T47D (cell line): ENCODE measurements at places on chromosomes 4 and X.

GRCh38 chr4:102352781-102353180, 7.5 kb upstream of the SLC39A8 start:
- DNase-seq: no peak

DNA sequence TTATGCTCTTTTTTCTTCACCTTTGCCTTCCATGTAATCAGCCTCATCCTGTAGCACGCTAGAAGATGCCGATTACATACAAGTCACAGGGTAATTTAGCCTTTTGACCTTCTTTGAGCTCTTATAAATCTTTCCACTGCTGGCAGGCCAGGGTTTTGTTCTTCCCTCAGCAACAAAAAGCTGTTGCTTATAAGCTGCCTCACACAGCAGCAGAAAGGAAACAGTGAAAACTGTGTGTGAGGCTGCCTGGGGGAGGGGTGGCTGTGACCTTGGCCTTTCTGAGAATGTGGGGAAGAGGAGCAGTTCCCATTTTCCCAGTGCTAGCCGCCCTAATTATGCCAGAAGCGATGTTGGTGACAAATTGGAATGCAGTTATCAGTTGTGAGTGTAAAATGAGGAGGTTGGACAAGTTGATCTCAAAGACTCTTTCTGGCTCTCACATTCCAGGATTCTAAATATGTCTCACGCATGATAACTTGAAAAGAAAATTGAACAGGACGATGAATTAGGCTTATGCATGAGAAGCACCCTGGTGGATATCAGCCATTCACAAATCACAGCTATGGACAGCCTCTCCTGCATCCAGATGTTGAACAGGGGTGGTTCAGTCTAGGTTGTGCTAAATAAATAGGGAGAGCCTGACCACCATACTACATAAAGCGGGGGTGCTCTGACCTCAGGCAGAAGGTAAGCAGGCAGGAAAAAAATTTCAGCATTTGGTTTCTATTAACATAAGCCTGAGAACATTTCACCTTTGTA, 25.7 kb downstream of the SLITRK2 start:
- no peak for DNase-seq

GRCh38 chr4:94504545-94504944, 52.8 kb downstream of the PDLIM5 start:
- no peak for DNase-seq

GRCh38 chr4:37471971-37472370, 214.2 kb downstream of the RELL1 start:
- no peak for DNase-seq

- DNase-seq: no peak
These were observed 28.7 kb downstream of the SEC24B start for GRCh38 chr4:109462297-109462696.
